NCI-H146 (cell line): ENCODE measurements at places on chromosomes 3 and 15.

DNA sequence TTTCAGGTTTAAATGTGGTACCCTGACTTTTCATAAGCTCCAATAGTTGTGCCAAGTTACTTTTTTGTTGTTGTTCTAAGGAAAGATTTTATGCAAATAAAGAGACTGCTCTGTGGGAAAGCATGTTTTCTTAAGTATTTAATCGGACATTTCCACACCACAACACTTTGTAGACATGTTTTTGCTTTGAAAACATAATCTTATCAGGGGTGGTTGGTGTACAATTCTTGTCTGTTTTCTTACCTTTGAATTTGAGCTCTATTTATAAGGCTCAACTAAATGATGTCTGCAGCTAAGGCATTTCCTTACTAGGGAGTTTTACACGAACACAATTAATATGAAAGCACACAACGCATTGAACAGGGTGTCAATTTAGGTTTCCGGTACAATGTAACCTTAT, 81.5 kb upstream of the CDIN1 start:
- DNase-seq = no peak

- no peak for DNase-seq
Observed at GRCh38 chr15:27826411-27826810, 272.7 kb downstream of the OCA2 start.

- no peak for DNase-seq
Observed at GRCh38 chr3:108283989-108284388, 12.4 kb upstream of the HHLA2 start.

GRCh38 chr3:186583831-186584230, 13.3 kb downstream of the DNAJB11 start:
- DNase-seq = no peak

DNA sequence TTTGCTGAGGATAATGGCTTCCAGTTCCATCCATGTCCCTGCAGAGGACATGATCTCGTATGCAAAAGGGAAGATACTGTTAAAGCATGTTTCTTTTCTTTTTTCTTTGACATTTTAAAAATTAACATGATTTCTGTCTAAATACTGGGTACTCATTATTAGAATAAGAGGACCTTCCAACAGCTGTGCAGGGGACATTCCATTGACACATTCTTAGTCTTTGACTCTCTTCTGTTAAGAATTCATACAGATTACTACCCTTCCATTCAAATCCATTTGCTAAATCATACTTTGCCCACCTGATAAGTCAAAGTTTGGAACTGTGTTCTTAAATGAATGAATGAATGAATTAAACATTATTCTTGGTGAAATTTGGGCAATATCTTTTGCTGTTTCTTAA, 5.1 kb upstream of the CP start:
- DNase-seq = no peak

- DNase-seq = peak; percentile 13
Observed at GRCh38 chr3:193560870-193561269, 6.2 kb upstream of the ATP13A4 start.

DNA sequence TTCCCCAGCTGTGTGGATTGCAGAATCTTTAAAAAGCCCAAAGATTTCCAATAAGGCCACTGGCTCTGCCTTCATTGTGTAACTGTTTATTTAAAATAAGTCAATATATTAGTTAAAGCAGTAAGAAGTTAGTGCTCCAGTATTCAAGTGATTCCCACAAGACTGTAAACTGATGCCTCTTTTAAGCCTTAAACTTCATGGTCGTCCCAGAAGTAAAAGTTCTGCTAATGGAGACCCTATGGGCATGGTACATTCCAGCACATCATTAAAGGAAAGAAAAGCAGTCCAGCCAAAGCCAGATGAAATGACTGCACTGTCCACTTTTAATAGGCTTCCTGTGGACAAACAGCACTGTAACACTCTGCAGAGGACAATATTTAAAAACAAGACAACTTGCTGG, 512.6 kb downstream of the MECOM start:
- no peak for DNase-seq

- DNase-seq = no peak
Observed at GRCh38 chr3:105662306-105662705, 206.5 kb downstream of the CBLB start.
